Uterus (tissue), 4 donors: ENCODE measurements at places on chromosomes 2 and 18.

DNA sequence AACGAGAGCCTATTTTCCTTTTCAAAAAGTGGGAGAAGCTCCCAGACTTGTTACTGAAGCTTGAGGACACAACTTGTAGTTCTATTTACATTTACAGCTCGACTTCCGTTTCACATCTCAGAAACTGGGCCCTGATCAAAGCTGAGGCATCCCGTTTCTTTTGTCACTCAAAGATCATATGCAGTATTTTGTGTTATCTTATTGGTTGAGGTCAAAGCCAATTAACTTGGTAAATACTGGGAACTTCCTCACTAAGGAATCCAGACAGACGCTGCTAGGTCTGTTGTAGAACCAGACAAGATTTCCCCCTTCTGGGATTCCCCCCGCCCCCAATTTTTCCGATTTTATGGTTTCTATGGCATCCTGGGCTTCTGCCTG lies 50.3 kb downstream of the TSN start:
- DNase-seq: no peak

DNA sequence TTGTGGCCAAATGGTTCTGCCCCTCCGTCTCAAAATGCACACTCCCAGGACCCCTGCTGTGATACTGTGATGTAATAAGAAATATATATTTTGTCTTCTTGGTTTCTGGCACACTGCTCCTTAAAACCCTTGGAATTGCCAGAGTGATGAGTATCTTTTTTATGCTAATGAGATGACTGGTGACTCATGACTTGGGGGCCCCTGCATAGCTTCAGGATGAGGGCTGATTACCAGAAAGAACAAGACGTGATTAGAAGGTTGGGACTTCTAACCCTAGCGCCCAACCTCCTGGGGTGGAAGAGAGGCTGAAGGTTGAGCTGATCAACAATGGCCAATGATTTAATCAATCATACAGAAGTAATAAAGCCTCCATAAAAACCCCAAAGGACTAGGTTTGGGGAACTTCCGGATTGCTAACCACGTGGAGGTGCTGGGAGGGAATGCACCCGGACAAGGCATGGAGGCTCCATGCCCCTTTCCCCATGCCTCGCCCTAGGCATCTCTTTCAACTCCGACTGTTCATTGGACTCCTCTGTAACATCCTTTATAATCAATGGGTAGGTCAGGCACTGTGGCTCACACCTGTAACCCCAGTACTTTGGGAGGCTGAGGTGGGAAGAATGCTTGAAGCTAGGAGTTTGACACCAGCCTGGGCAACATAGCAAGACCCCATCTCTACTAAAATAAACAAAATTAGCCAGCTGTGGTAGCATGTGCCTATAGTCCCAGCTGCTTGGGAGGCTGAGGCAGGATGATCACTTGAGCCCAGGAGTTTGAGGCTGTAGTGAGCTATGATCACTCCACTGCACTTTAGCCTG lies 89.1 kb downstream of the HS1BP3 start:
- DNase-seq: no peak

- DNase-seq: peak; percentile 68
These were observed 67.7 kb upstream of the L3MBTL4 start for GRCh38 chr18:6482198-6482977.

DNA sequence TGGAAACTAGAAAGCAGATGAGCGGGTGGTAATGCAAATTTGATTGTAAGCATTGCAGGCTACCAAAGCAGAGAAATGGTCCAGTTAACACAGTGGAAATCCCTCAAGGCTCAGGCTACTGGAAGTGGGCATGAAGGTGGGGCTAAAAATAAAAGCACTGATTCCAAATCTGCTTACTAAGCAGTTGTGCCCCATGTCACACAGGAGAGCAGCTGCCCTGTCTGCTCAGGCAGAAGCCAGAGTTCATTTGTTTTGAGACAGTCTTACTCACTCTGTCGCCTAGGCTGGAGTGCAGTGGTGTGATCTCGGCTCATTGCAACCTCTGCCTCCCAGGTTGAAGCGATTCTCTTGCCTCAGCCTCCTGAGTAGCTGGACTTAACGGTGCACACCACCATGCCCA lies 42.5 kb upstream of the TSPYL6 start:
- DNase-seq: no peak

DNA sequence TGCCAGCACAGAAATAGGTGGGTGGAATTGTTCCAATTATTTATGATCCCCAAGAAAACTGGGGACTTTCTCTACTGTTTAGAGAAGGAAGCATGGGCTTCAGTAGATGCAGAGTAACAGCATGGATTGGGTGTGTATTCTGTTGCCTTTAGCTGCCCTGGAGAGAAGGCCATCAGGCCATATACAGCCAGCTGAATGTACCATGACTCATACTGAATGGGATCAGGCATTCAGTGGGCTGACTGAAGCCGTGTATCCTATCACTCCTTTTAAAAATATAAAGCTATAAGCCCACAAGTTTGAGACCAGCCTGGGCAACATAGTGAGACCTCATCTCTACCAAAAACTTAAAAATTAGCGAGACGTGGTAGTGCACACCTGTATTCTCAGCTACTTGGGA lies 16.7 kb upstream of the PLEKHM3 start:
- DNase-seq: no peak

GRCh38 chr2:128388499-128388941 lies 69.9 kb upstream of the HS6ST1 start:
- no peak for DNase-seq

- DNase-seq: no peak
These were observed 1.1 kb upstream of the KDM3A start for GRCh38 chr2:86439879-86440630.

DNA sequence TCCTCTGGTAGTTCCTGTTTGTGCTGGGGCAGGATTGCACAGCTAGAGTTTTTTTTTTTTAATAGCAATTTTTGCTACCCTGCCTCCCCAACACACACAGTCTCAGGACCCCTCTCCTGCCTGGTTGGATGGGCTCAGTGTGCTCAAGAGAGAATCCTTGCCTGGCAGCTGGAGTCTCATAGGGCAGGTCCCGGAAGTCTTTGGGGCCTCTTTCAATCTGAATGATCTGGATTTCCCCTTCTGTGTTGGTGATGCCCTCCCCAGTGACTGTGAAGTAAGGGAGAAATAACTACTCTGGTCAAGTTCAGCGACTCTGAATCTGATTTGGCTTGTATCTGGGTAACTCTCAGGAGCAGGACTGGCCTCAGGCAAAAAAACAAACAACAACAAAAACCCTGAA lies 220.6 kb upstream of the LRRTM1 start:
- no peak for DNase-seq

- no peak for DNase-seq
These were observed 26.1 kb upstream of the SPTBN1 start for GRCh38 chr2:54429811-54430551.

DNA sequence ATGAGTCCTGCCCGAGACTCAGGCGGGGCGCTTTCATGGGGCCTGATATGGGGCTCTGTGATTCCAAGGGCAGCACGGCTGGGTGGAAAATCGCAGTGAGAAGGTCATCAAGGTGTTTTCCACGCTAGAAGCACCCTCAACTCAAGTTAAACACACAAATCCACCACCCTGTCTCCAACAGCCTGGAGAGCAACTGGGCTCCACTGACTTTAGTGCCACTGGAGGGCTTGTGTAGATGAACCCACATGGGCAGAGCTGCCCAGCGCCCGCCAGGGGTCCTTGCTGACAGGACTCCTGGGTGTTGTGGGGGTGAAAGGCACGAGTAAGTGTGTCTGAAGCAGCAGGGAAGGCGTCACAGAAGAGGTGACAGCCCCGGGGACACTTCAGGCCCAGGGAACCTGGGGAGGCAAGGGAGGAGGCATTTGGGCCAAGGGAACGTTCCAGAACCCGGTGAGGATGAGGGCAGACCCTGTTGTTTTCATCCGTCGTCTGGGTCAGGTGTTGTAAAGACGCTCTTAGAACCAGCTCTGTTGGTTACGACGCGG lies 51.8 kb upstream of the CTDP1 start:
- DNase-seq: no peak

GRCh38 chr18:12394428-12394827 lies 13.3 kb upstream of the PRELID3A start:
- no peak for DNase-seq

DNA sequence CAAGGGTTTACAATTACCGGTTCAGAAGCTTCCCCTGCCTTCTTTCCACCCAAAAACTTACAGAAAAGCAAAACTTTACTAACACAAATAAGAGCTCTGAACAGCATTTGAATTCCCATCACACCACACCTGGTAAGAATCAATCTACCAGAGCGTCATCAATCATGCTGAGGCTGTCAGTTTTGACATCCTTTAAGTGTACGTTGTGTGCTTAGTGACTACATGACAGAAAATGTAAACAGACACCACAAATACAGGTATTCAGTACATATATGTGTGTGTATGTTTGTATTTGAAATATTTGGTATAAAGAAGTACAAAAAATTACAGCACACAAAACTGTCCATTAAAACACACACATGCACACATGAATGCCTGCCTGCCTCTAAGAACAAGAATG lies 523.5 kb downstream of the TMEM182 start:
- DNase-seq: no peak

- no peak for DNase-seq
These were observed 42.0 kb upstream of the B3GNT7 start for GRCh38 chr2:231353469-231353868.

GRCh38 chr18:58443671-58444070 lies 185.2 kb downstream of the ALPK2 start:
- DNase-seq: no peak

DNA sequence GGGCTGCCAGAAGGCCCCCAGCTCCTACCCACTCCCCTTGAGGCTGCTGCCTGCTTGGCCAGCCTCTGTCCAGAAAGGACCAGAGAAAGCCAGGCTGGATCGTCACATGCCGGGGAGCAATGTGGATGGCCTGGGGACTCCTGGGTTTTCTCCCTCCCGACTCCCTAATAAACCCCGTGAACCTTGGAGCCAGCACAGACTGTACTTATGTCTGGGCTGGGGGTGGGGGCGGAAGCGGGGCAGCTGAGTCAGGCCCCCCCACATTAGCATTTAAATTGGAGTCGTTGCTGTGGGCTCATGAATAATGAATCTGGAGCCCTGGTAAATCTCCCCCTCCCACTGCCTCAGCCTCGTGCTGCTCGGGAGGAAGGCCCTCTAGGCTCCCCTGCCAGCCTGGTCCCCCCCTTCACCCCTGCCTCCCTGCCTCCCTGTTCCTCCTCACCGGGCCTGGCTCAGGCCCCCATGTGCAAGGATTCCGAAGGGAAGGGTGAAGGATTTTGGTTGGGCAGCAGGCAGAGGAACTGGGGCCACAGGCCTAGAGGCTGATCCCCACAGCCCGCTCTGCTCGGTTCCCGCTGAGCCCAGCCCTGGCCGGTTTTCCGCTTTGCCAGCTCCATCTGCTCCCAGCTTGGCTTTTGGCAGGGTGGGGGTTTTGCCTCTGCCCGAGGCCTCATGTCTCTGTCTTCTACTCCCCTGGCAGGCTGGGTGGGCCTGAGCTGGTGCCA lies 7.3 kb upstream of the ASIC4 start:
- DNase-seq: peak; percentile 16

DNA sequence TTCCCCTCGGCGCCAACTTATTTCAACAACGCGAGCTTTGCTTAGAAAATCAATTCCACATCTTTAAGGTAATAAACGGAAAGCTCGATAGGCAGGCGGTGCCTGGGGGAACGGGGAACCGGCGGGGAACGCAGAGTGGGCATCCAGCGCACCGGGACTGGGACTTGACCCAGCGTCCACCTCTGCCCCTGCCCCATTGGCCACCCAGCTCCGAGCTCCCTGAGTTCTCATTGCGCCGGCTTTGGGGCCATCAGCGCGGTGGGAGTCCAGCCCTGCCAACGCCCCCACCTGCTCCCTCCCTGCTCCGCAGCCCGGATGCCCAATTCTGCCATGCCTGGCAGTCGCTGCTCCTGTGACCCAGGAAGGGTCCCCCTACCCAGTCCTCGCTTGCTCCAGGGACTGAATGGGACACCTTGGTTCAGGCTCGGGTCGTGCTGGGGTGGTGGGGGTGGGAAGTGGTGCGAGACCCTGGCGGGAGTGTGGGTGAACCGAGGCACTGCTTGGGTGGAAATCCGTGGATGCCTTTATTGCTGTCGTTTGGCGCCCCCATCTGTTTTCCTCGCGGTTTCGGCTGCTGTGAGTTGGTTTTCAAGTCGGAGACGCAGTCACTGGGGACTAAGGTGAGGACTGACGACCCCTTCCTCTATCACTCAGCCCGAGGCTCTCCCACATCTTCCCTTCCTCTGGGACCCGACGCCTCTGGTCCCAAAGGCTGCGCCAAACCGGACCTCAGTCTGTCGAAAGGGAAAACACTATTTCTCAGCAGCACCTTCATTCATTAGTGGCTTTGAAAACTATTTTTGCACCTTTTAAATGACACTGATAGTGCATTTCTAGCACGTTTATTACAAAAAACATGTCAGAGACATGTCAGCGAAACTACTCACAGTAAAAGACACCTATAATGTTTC lies 2.4 kb upstream of the EVX2 start:
- DNase-seq: no peak

DNA sequence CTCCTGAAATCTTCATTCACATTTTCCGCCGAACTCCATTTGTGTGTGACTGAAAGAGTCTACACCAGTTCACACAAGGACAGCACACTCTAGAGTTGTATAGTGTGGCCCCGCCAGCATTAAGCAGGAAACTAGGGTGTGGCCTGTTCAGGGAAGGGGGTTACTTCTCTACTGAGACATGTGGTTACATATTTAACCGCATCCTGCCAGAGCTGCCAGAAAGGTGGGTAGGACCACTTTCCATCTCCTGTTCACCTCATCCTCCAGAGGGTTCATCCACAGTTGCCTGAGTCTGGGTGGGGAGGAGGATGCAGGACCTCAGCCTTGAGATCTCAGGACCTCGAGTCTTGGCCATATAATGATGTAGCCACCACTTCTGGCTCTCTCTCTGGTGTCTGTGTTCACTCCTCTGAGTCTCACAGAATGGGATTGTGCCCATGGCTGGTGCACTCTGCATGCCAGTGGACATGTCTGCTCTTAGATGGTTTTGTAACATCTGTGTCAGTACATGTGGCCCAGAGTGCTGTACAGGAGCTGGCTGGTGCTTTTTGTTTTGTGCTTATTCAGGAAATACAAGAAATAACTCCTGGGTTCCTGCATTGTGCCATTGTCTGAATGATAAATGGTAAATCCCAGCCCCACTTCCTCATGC lies 7.7 kb upstream of the SP140L start:
- no peak for DNase-seq

DNA sequence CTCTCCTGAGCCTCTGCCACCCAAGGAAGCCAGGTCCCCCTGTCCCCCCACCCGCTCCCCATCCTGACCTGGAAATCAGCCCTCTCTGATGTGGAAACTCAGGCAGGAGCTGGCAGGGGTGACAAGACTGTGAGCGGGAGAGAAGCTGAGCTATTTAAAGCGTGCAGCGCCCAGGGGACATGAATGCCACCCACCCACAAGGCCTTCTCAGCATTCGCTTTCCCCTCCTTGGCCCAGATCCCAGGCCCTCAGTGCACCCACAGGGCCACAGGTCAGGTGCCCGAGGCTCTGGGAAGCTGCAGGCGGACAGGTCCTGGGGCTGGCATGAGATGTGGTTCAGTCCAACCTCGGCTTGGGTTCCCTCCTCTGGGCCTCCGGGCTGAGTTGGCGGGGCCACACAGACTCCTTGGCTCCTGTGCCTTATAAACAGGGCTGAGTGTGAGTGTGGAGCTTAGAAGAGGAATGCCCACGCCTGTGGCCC lies 168.3 kb downstream of the SMAD7 start:
- DNase-seq: peak; percentile 43
